ENCODE measurements at places on chromosomes 1 and 21.

- DNase-seq, result no peak
Observed at GRCh38 chr1:2392686-2393085, 1.0 kb downstream of the RER1 start.

- DNase-seq, result no peak
Observed at GRCh38 chr1:41850029-41850428, 68.7 kb downstream of the HIVEP3 start.

DNA sequence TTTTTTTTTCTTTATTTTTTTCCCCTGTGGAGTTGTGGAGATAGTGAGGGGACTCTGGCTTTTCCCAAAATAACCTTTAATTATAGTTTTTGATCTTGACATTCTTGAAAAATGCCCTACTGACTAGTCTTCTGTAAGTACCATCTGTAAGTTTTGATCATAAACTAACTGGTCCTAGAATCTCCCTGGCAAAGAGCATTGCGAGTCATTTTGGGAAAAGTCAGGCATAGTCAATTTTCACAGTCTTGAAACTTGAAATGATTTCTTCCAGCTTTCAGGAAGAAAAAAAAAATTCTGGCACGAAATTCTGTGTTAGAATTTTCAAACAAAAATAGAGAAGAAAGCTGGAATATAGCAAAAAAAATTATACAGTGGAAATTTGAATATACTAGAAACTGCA, 181.2 kb upstream of the SNX7 start:
- DNase-seq, result no peak

DNA sequence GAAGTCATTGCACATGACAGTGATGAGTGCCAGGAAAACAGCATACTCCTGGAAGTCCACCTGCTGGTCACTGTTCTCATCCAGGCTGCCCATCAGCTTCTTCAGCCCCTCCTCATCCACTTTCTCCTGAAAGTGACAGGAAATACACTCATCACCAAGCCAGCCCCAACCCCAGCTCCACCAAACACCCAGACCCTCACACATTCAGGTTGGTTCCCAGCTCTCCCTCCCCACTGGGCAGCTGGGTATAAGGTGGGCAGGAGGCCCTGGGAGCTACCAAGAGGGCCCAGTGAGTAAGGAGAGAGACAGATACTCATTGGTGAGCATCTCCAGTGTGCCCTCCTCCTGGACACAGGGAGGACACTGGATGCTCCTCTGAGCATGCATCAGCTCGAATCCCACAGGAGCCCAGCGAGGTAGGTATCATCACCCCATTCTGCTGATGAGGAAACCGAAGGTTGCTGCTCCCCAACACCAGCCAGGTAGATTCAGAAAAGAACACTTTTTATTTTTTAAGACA, 4.1 kb downstream of the S100A2 start:
- DNase-seq, result no peak

GRCh38 chr1:83673312-83673711, 325.6 kb downstream of the TTLL7 start:
- no peak for DNase-seq

DNA sequence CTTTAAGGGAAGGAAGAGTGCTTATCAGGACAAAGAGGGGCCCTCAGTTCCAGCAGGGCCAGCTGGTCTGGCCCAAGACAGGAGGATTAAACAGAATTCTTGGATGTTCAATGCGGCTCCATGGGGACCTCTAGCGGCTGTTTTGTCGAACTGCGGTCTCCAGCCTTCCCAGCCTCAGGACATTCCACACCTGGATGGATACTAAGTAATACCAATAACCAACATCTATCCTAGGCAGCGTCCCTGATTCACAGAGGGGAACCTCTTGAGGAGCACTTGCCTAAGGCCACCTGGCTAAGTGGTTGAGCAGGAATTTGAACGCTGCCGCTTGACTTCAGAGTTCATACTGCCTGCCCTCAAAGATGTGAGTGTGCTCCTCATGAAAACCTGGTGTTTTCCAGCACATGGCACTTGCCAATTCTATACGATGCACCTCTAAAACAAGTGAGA, 15.5 kb upstream of the CD247 start:
- no peak for DNase-seq

GRCh38 chr1:182149411-182149965, 88.0 kb upstream of the ZNF648 start:
- DNase-seq, result peak; percentile 15

GRCh38 chr1:93107395-93107794, 28.3 kb downstream of the MTF2 start:
- no peak for DNase-seq

- DNase-seq, result no peak
Observed at GRCh38 chr1:231844986-231845502, 218.5 kb downstream of the DISC1 start.

DNA sequence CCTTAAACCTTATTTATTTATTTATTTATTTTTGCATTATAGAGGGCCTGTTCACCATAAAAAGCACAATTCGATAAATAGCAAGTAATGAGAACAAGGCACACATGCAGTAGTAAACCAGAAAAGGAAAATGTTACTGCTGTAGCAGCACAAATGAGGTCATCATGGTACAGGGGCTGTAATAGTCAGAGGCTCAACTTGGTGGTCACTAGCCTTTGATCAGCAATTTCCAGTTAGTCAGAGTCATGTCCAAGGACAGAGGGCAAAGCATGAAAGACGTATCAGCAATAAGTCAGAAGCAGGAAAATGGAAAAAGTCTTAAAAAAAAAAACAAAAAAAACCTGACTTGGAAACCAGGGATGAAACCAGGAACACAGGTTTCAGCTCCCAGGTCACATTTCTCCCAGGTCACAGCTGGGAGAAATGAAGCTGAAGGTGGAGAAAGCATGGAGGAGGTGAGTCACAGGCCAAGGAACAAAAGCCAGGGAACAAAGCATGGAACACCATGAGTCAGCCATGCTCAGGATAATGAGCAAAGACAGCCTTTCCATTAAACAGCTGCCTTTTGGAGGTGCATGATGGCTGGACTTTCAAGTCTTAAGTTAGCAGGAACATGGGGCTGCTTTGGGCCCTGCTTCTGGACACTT, 556.3 kb downstream of the LTN1 start:
- DNase-seq, result no peak

GRCh38 chr1:19333587-19334354, 21.6 kb downstream of the SLC66A1 start:
- no peak for DNase-seq

GRCh38 chr1:197884173-197884572, 18.3 kb upstream of the C1orf53 start:
- DNase-seq, result no peak

DNA sequence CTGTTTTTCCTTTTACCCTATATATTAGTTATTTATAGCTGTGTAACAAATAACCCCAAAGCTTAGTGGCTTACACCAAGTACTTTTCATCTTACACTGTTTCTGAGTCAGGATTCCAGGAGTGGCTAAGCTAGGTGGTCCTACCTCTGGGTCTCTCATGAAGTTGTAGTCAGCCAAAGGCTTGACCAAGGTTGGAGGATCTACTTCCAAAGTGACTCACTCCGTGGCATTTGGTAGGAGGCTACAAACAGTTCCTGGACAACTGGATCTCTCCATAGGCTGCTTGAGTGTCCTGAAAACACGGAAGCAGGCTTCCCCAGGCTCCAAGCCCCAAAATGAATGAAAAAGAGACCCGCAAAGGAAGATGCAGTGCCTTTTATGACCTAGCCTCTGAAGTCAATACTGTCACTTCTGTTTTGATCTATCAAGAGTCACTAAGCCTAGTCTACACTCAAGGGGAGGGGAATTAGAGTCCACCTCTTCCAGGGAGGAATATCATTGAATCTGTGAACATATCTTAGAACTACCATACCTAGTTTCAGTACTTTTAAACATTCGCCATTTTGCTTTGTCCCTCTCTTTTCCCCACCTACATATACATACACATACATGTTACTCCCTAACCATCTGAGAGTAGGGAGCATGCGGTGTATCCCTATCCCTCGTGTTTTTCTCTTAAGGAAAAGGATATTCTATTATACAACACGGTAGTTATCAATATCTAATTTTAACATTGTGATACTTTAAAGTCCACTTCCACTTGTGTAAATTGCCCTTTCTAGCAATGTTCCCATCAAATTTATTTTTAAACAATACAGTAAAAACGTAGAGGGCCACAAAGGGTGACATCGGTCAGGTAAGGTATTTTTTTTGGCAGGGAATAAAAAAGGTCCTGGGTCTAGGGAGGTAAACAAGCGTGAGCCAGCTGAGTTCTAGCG, 67.2 kb downstream of the SLC35A3 start:
- DNase-seq, result no peak

DNA sequence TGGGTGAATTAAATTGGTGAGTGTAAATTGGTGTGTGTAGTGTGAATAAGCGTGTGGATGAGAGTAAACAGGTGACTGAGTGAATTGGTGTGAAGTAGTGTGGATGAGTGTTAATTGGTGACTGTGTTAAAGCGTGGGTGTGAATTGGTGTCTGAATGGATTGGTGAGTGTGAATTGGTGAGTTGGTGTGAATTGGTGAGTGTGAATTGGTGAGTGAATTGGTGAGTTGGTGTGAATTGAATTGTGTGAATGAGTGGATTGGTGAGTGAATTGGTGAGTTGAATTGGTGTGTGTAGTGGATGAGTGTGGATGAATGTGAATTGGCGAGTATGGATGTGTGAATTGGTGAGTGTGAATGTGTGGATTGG, 8.3 kb downstream of the AURKAIP1 start:
- DNase-seq, result no peak

GRCh38 chr1:201710632-201711597, 118.0 kb upstream of the IPO9 start:
- no peak for DNase-seq

GRCh38 chr1:49016030-49016977, 239.6 kb upstream of the BEND5 start:
- DNase-seq, result peak; percentile 13

GRCh38 chr1:234546890-234547788, 62.8 kb downstream of the IRF2BP2 start:
- DNase-seq, result no peak

DNA sequence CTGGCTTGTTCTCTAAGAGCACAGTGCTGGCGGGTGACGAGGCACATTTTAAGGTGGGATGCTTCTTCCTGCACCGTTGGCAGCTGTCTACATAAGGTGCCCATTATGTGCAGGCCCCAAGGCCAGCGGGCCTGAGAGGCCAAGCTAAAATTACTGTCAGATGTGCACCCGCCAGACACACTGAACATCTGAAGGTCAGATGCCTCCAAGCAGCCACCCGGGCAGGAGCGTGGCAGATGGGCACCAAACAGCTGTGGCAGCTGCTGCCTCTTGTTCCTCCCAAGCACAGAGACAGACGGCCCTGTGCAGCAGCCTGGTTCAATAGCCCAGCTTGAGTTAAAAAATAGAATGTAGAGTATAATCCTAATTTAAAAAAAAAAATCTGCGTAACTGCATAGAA, 211.9 kb upstream of the EDN2 start:
- DNase-seq, result no peak

DNA sequence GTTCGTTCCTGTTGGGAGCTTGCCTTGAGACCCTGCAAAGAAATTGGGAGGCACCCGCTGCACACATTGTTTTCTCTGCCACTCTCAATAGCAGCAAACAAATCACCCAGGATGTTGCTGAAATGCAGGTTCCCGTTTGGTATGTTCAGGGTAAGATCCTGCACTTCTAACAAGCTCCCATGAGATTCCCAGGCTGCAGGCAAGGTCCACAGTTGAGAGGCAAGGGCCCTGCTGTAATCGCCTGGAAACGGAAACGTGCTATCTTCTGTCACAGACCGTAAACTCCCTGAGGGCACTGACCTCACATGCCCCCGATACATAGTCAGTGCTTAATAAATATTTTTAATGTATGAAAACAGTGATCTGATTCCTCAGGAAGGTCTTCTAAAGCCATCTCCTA, 37.8 kb downstream of the XCL1 start:
- DNase-seq, result no peak

DNA sequence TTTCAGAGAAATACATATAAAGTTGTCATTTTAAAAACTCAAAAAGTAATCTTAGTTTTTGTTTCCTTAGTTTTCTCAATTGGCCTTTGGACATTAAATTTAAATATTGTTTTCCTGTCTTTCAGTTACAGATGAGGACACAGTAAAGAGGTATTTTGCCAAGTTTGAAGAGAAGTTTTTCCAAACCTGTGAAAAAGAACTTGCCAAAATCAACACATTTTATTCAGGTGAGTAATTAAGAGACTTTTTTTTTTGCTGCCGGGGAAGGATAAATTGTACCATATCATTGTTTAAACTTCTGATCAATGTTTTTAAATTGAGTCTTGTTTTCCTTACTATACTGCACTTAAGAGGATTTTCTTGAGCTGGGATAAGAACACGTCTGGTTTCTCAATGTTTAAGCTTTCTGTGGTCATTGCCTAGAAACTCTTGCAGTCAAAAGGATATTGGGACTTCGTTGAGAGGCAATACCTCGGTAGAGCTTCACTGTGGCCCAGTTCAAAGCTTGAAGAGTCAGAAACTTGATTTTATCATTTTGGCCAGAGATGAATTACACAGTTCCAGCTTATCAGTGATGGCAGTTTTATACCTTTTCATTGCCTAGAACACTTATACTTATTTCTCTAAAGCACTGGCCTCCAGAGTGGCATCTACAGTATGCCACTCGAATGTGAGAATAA, 124.9 kb upstream of the KIAA1614 start:
- no peak for DNase-seq

GRCh38 chr1:147717051-147717705, 43.2 kb downstream of the GJA5 start:
- no peak for DNase-seq

DNA sequence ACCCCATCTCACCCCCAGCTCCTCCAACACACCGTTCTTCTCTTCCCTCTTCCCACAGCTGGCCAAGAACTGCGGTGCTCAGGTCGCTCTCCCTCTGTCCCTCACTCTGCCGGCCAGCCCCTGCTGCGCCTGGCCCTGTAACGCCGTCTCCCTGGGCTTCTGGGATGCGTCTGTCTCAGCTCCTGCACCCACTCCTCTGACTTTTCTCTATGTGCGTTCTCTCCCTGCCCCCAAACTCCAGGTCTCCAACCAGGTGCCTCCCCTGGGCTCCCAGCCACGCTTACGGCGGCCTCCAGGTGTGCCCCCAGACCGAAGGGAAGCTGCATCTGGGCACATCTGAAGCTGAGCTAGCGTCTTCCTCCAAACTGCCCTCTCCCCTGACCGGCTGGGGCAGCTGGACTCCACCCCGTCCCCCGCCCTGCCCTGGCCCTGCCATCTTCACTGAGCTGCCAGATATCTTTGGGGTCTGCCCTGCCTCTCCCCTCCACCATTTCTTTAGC, 2.6 kb downstream of the KRTAP10-12 start:
- DNase-seq, result no peak

GRCh38 chr1:8378178-8378577, 60.3 kb downstream of the SLC45A1 start:
- DNase-seq, result no peak

- DNase-seq, result no peak
Observed at GRCh38 chr21:46637952-46638746, 2.7 kb downstream of the PRMT2 start.

DNA sequence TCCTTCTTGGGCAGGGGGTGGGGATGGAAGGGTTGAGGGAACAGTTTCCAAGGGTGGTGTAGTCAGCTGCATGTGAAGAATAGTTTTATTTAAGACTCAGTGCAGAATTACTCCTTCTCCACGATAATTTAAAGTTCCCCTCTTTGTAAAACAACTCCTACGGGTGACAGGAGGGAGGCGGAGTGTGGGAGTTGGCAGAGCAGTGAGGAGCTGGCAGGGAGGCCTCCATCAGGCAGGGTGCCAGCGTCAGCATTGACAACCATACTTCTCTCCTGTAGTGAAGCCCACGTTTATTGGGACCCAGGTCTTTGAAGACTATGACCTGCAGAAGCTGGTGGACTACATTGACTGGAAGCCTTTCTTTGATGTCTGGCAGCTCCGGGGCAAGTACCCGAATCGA, 93.8 kb downstream of the MTR start:
- DNase-seq, result no peak

Measured in fibroblast of skin of left quadriceps (primary cell).